ENCODE measurements at places on chromosomes 3 and 15.

GRCh38 chr15:68201153-68201878, 3.8 kb downstream of the CALML4 start:
- DNase-seq: no peak

DNA sequence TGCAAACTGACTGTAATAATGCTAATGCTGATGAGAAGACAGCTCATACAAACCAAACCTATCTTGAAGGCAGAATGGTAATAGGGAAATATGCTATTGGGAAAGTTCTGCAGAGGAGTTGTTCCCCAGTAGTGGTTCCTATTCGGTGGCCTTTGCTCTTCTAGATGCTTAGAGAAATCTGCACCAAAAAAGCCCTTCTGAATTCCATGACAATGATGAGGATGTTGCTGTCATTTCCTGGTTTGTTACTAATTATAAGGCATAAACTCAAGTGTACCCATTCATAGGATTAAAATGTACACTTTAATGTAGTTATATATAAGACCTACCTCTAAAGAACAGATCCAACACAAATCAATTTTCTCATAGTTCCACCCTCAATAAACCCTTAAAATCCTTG, 30.1 kb downstream of the TOMM70 start:
- DNase-seq: no peak

DNA sequence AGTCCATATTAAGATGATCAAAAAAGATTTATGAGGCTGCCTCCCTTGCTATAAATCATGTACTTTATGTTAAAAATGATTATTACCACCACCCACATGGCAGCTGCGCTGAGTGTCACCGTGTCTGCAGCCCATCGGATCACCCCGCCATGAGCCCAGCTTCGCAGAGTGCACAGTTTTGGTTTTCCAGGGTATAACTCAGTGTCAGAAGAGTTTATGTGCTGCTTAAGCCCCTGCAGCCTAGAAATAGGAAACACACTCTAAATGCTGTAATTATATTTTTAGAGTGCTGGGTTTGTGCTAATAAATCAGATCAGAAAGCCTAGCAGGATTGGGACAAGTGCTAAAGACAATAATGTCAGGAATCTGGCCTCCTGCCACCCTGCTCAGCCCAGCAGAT, 54.7 kb upstream of the ONECUT1 start:
- DNase-seq: no peak

DNA sequence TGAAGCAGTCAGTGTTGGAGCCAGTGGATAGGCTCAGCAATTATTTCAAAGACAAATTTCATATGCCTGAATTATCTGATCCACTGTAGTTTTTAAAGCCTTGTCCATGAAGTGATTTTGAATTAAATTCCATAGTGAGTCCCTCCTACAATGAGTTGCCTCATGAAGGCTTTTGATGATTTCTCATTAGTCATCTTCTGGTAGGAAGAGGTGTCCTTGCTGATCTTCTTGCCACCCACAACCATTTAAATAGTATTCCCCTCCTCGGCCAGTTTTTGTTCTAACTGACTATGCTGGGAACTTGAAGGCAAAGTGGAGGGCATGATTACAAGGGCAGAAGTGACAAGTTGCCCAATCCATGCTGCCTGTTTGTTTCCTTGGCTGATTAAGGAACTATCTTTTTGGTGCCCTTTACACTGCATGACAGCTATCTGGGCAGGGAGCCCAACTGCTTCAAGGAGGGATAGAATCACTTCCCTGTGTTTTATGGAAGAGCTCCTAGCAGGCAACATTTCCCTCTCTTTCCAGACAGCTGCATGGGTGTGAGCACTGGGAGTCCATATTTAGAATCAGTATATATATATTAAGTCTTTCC, 617.5 kb downstream of the ZPLD1 start:
- no peak for DNase-seq

- DNase-seq: no peak
These were observed 345.7 kb upstream of the RBMS3 start for GRCh38 chr3:28935146-28935545.

DNA sequence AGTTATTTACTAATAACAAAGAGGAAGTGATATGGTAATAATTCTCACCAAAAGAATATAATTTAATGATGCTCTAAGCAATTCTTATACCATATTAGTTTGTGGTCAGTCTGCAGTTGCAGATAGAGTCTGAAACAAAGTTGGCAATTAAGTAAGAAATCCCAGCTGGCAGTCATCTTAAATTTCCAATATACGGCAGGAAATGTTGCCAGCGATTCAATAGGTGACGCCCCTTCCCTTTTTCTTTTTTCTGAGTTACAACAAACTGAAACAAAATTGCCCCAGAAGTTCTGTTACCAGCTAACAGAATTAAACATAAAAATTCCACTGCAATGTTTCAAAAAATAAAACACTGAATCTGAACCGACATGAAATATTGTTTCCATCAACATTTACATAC, 26.7 kb downstream of the LRRFIP2 start:
- DNase-seq: no peak

GRCh38 chr3:154137036-154137435, 15.8 kb downstream of the ARHGEF26 start:
- peak; percentile 47 for DNase-seq

DNA sequence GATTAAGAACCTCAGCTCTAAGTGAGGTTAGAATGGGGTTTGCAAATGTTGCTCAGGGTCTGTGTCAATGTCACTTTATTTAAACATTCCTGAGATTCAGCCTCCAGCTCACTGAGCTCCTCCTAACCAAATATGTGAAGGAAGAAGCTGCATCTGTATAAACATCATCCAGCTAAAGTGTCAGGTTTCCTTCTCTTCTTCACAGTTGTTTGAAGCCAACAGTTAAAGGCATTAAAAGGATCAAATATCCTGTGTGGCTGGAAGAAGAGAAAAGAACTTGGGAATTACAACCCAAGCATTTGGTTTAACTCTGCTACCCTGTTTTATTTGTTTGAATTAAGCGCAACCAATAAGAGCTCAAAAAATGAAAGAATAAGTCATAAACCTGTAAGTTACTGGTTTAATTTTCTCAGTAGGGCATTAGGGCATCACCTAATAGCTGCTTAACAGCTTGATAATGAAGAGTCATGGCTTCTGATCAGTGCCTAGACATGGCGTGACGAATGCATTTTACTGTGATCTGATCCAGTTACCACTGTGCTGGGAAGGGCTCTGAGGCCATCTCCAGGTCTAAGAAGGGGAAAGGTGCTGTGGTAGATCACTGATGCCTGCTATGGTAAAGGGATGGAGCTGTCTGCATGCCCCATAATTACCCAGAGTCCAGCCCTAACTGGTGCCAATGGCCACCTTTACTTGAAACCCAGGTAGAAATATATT, 165.7 kb upstream of the TSC22D2 start:
- DNase-seq: no peak

- no peak for DNase-seq
These were observed 205.0 kb downstream of the UBE3A start for GRCh38 chr15:25233766-25234350.

DNA sequence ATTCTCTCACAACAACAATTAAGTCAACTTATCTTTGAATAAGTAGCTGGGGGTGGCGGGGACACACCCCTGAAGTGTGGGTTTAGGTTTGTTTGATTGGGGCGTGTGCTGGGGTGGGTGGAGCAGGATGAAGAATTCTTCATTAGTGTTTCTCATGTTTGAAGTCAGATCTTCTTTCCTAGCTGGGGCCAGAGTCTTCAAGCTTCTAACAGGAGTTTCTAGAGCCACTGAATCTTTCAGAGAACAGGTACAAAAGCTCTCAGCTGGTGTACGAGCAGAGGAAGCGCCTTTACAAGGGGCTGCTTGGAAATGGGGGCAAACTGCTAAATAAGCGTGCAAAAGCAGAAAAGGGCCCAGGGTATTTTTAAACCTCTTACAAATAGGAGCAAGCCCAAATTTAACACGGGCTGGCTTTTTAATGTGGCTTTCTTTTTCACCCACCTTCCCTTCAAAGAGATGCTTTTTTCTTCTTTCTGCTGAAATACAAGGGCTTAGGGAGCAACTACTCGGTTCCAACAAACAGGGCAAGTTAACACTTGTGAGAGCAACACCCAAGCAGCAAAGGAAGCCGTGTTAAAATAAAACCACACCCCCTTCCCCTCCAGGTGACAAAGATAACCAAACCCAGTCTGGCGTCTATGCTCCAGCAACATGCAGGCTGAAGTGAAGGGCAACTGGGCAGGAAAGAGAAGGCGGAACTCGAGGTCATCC, 86.9 kb upstream of the RASGRP1 start:
- no peak for DNase-seq

DNA sequence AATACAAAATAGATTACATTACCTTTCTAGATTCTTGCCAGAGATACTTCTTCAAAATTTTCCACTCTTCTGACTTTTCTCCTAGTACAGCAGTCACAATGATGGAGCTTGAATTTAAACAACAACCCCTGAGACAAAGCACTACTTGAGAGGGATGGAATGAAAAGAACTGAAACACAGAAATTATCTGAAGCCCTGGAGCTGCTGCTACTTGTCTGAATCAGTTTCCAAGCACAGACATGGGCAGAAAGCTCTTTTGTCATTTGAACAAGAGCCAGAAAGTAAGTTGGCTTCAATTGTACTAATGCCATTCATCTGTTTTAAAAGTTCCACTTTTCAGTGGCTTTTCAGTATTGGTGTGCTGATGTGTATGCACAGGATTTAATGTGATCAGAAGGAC, 718.5 kb upstream of the ARPP21 start:
- no peak for DNase-seq

DNA sequence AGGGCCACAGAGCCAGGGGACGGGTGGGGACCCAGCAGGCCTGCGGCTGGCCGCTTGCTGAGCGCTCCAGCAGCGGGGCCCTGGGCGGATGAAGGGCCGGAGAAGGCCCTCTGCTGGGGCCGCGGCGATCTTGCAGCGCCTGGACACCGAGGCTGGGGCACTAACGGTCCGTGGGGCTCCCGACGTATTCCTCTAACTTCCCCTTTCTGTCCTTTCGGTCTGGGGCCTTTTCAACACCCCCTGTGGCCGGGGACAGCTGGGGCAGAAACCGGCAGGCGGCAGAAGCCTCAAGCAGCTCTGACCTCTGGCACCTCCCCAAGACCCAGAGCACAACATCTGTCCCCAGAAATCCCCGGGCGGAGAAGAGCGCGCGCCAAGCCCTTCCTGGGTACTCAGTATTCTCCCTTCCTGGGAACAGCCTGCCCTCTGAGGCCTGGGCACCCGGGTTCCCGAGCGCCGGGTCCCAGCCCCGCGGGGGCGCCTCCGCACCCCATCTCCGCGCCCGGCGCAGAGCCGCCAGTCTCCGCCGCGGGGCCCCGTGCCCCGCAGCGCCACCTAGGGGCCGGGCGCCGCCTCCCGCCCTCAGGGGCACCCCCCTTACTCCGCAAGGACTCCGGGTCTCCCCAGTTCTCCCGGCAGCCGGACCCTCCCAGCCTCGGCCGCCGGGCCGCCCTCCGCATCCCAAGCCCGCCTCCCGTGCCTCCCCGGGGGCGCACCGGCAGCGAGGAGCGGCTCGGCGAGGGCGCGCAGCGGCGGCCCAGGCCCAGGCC, 582 bp upstream of the SLCO3A1 start:
- DNase-seq: peak; percentile 43

- DNase-seq: no peak
These were observed 52.7 kb upstream of the ATOSA start for GRCh38 chr15:52731732-52732470.

- no peak for DNase-seq
These were observed 79.3 kb upstream of the LSAMP start for GRCh38 chr3:116524453-116525210.

DNA sequence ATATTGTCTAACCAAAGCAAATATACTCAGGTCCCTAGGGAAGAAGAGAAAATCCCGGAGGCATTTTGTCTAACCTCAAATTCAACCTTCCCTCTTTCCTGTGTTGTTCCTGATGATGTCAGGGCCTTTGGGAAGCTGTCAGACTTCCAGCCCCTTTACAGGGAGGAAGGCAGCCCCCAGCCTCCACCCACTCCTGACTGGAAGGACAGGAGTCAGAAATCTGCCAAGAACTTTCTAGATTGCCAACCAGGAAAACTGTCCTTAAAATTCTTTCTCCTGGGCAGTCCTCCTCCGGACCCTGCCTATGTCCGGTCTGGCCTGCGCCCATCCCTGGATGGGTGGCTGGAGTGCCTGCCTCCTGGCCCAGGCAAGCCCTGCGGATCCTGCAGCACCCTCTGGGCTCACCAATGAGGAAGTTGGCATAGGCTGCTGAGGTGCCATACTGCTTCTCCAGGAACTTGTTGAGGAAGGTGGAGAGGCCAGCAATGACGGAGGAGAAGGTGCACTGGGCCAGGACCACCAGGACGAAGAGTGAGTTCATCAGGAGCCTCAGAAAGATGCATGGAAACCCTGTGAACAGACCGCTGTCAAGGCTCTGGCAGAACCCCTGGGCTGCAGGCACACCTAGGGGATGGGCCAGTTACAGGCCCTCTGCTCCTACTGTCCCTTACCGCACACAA, 52.6 kb upstream of the RAB6B start:
- no peak for DNase-seq

DNA sequence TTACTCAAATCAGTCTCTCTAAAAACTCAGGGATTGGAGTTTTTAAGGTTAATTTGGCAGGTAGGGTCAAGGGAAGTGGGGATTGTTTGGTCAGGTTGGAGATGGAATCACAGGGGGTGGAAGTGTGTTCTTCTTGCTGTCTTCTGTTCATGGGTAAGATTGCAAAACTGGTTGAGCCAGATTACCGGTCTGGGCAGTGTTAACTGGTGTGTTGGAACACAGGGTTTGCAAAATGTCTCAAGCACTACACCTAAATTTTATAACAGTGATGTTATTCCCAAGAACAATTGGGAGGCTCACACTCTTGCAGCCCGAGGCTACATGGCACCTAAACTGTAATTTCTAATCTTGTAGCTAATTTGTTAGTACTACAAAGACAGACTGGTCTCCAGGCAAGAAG, 425.4 kb downstream of the PLOD2 start:
- DNase-seq: no peak

- no peak for DNase-seq
These were observed 22.3 kb upstream of the SFMBT1 start for GRCh38 chr3:53068176-53068575.

- no peak for DNase-seq
These were observed 39.9 kb downstream of the GATM start for GRCh38 chr15:45338417-45338816.

DNA sequence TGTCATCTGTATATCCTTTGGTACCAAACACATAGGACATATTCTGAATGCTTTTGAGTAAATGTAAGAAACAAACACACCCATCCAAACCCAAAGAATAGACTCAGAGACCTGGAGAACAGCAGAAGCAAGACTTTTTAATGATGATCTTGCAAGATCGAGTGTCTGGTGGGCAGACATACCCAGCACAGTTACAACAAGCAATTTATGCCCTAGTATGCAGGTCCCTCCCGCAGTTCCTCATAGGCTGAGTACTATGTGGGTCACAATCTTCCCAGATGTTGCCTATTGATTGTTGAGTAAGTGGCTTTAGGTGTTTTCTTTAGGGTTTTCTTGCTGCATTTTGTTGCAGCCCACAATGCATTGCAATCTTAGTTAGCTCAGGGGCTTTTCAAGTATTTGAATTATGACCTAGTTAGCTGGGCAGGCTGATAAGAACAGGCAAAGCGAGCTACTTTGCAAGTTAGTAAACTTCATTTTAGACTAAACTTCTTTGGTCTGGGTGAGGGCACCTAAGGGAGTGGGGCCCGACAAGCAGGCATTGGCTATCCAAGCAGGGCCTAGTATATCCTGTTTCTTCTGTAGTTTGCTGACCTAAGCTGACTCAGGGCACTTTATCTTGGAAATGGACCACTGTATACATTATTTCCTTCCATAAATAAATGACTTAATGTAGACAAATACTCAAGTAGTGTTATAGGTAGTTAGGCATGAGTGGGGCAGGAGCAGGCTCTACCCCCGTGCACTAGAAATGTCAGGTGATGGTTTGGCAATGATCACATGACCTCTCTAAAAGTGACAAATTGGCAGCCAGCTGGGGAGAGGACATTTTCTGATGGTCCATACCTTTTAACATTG, 87.3 kb upstream of the LIPC start:
- no peak for DNase-seq

GRCh38 chr3:38148311-38148882, 9.9 kb downstream of the MYD88 start:
- DNase-seq: no peak

All from NCI-H1436 (cell line).